ENCODE measurements at places on chromosomes 7 and 10.
A peak's percentile ranks its signal among the peaks of the same experiment; 100 is the strongest.

- DNase-seq, result no peak
Observed at GRCh38 chr10:8146650-8147049, 92.2 kb downstream of the GATA3 start.

- no peak for DNase-seq
Observed at GRCh38 chr10:87671139-87671815, 11.6 kb downstream of the PAPSS2 start.

GRCh38 chr7:111137296-111138192 is 46.6 kb downstream of the LRRN3 start:
- no peak for DNase-seq

GRCh38 chr10:36373424-36374096 is 731.5 kb upstream of the FZD8 start:
- no peak for DNase-seq

DNA sequence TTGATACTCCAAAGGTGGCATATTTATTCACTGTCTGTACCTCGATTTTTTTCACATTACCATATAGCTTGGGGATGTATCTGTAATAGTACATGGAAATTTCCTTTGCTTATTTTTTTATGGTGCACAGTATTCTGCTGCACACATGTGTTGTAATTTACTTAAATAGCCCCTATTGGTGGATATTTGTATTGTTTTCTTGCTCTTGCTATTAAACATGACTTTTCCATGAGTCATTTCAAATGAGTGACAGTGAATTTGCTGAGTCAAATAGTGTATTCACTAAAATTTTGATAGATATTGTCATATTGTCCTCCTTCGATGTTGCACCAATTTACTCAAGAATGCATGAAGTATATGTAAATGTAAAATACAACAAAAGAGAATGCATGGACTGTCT is 122.7 kb upstream of the STEAP4 start:
- no peak for DNase-seq

GRCh38 chr10:100656454-100656853 is 88.9 kb upstream of the PAX2 start:
- DNase-seq, result no peak

DNA sequence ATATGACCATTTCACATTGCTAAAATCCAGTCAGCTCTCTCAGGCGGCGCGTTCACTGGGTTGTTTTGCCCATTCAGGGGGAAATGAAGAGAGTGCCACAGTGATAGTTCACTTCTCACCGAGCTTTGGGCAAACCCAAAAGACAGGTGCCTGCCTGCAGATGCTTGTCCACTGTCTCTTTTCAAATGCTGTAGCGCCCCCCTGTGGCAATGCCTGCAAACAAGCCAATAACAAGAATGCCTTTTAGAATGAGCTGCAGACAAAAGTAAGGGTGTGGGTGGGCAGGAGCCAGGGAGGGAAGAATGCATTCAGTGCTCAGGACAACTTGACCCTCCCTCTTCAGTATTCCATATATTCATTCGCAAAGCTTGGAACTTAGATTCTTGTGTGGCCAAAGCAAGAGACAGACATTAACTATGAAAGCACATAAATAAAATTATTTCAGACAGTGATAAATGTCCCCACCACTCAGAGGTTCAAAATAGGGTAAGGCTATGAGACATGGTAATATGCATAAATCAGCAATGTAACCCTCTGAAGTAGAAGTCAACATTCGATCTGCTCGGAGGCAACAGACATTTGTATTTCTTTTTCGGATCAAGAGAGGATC is 86.9 kb downstream of the JAZF1 start:
- peak; percentile 35 for DNase-seq

DNA sequence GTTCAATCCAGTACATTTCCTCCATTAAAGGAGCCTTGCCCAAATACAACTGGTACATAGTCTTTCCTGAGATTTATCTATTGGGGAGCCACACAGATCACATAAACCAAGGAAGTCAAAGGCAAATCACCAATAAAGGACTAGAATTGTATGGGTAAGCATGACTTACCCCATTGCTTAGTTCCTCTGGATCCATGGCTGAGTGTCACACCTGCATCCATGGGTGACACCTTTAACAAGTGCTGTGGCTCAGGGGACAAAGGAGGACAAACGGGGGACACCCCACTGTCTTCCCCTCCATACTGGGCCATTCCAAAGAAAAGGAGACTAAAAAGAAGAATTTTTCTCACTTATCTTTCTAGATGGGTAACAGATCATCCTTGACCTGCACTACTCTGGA is 30.4 kb downstream of the ZNF92 start:
- DNase-seq, result no peak

DNA sequence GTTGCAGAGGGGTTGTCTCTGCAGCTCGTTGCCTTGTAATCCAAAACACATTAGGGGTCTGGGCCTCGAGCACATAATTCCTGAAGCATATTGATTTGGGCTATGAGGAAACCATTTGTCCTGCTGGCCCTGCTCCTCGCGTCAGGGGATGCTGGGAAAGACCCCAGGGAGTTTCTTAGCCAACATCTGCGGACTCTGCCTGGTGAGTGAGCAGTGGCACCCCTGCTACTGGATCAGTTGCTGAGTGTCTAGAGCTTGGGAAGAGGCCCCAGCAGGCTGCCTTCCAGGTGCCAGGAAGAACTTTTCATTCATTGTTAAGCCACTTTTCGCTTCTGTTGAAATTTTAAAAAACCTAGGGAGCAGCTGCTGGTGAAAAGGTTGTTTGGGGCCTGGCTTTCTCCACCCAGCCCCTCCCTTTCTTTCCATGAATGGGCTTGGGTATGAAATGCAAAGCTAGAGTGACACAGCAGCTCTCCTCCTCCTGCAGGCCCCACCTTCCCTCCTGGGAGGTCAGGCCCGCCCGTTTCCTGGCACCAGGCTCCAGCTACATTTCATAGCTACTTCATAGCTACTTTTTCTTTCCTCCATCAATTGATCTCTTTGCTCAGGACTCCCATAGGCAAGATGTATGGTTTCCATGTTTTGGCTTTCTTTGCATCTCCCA is 26.8 kb downstream of the TACR2 start:
- DNase-seq, result no peak

- DNase-seq, result no peak
Observed at GRCh38 chr7:1137517-1138167, 22.4 kb downstream of the ZFAND2A start.

- DNase-seq, result no peak
Observed at GRCh38 chr7:151823566-151824372, 53.1 kb downstream of the PRKAG2 start.

- no peak for DNase-seq
Observed at GRCh38 chr7:29385214-29385814, 178.3 kb upstream of the PRR15 start.

DNA sequence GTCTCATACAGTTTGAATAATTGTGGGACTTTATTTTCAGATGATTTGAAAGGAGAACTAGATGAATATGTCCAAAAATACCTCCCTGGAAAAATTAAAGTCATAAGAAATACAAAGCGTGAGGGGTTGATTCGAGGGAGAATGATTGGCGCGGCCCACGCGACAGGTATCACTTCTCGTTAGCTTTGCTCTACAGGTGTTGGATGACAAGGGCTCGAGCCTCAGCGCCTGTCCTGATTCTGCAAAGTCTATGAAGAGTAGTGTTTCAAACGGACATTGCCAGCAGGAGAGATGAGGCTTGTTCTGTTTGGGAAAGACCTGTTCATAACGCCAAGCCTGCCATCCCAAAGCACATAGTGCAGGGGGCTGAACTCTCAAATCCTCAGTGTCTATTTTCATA is 79.7 kb downstream of the GALNT11 start:
- DNase-seq, result no peak

- no peak for DNase-seq
Observed at GRCh38 chr10:132545659-132546367, 8.2 kb downstream of the INPP5A start.

DNA sequence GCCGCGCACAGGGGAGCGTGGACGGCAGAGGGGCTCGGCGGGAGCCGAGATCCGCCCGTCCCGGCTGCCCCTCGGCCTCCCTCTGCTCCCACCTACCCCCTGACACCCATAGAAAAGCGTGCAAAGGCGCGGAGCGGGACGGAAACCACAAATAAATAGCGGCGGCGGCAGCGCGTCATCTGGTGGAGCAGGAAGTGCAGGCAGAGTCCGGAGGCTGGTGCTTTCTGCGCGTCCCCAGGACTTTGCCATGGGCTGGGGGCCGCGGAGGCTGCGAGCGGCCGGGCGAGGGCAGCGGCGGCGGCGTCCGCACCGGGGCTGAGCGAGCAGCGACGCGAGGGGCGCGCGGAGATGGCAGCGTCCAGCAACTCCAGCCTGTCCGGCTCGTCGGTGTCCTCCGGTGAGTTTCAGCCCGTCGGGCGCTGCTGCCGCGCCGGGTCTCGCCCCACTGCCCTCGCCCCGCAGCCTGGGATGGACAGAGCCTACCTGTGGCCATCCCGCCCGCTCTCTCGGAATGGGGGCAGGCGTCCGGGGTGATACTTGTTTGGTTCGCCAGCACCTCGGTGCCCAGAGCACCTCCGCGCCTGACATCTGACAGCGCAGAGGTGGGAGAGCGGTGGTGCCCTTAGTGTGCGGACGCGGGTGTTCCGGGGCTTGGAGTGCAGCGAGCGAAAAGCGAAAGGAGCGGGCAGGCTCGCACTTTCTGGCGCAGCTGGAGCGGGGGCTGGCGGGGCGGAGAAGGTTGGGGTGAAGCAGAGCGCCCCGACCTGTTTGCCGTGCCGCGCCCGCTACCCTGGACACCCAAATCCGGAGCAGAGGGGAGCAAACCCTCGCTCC is at the start of gene CHN2:
Gene CHN2, plus strand, starts transcription at position 182 of the 834 bp plus-strand sequence.
- peak; percentile 14 for DNase-seq

DNA sequence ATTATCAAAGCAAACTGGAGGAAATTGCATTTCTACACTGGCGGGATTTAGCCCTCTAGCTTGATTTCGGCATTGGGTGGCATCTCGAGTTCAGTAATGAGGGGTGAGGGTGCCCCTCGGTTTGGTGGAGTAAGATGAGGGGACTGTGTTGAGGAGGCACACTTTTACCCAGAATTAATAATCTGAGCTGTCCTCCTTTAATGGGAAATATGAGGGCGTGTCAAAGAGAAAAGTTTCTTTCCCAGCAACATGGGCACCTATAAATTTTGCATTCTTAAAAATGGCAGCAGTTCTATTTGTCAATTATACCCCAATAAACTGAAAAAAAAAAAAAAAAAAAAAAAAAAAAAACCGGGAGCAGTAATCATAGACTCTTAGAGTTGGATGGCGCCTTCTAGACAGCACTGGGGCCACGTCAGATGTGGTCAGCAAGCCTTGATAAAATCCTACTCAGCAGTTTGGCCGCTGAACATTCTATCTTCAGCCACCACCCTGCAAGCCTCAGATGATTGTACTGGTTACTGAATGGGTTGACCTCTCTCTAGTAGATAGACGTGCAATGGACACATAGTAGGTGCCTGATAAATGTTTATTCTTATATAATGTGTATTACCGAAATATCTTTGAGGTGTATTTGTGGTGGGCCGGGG is 931 bp downstream of the PAPSS2 start:
- DNase-seq, result no peak

- DNase-seq, result no peak
Observed at GRCh38 chr7:41277561-41277960, 425.3 kb downstream of the INHBA start.

- DNase-seq, result no peak
Observed at GRCh38 chr10:106694696-106695095, 469.8 kb downstream of the SORCS1 start.

DNA sequence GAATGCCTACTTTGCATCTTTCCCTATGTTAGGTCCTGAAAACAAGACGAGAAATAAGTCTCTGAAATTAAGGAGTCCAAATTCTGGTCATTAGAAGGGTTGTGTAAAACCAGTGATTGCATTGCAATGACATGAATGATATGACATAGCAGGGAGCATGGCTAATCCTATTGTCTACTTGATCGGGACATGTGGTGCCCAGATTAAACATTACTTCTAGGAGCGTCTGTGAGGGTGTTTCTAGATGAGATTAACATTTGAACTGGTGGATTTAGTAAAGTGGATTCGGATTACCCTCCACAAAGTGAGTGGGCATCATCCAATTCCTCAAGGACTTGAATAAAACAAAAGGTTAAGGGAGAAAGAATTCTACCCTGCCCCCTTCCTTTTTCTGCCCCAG is 434.9 kb upstream of the KLF6 start:
- DNase-seq, result no peak

GRCh38 chr10:43691485-43691884 is 42.8 kb upstream of the ZNF32 start:
- DNase-seq, result no peak

DNA sequence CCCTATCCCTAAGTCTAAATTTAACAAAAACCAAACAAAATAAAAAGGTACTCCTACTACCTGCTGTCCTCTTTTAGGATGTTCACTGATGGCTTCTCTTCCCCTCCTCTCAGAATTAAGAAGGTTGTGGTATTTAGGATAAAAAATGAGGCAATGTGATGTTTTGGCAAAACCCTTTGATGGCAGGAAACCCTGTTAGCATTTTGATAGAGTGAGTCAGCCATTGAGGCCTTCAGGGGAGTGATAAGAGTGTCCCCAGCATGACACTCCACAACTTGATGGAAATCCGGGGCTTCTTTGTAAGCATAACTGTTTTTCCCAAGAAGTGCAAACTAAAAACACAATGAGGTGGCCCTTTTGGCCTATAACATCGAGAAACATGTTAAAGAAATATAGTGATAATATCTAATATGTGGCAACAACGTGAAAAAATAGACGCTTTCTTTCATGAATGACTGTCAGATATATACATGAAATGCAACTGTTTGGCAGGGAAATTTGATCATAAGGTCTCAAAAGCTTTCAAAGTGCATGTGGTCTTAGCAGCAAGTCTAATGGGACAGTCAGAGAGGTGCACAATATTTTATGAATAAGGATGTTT is 55.0 kb downstream of the PRTFDC1 start:
- no peak for DNase-seq

- no peak for DNase-seq
Observed at GRCh38 chr7:124250297-124251034, 217.6 kb upstream of the TMEM229A start.

DNA sequence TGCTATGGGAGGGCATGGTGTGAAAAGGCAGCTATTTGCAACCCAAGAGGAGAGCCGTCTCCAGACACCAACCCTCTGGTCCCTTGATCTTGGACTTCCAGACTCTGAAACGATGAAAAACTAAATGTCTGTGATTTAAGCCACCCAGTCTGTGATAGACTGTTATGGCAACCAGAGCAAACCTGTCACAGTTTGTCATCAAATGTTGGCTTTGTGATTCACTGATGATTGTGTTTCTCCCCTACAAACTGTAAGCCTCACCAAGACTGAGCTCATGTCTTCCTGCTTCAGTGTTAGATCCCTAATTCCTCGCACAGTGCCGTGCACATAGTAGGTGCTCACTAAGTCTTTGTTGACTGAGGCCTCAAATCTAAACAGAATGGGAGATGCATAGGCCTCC is 224.6 kb upstream of the PITRM1 start:
- no peak for DNase-seq

- DNase-seq, result no peak
Observed at GRCh38 chr10:90224791-90225566, 523.6 kb downstream of the KIF20B start.
